Germinal center (tissue), 1 donor: ENCODE measurements at places on chromosomes 6 and 20.

DNA sequence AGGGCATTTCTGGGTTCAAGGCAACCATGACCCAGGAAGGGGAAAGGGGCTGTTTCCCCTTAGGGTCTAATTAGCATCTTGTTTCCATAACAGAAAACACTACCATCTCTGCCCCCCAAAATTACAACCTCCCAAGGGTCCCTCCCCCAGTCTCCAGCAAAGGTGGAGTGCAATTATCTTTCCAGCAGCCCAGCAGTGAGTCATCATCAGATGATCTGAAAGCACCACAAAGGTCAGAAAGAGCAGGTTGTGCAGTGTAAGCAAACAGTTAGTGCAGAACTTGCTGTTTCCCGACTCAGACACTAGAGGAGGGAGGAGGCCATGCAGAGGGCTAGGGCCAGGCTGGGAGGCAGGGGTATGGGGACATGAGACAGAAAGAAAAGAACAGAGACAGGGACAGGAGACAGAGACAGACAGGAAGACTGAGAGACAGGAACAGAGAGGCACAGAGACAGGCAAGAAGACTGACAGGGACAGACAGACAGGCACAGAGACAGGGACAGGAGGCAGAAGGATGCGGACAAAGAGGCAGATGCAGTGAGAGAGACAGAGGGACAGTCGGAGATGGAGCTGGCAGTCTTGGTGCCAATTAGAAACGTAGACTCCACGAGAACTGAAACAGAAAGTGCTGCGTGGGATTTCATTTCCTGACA is 62.5 kb downstream of the PYGB start:
- no peak for DNase-seq

- no peak for DNase-seq
Measured at GRCh38 chr6:87104667-87105066, 9.8 kb upstream of the CGA start.

- DNase-seq = no peak
Measured at GRCh38 chr6:135030532-135031178, 24.0 kb downstream of the HBS1L start.

DNA sequence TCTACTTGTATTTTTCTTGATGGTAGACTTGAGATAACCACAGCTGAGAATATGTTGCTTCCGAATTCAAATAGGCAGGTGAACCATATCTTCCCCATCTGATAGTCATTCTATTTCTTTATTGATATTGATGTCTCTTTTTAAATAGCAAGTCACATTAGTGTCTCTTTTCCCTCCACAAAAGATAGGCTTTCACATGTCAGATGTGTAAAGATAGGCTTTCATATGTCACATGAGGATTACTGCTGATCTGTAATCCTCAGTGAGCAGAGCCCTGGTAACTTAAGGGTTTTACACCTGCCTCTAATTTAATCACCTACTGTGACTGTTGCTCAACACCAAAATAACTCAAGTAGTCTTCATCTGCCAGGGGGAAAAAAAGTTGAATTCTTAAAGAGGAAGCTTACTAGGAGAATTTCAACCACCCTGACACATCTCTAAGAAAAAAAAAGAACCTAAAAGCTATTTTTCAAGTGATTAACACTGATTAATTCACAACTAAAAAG is 45.3 kb upstream of the TRDN start:
- DNase-seq = no peak

DNA sequence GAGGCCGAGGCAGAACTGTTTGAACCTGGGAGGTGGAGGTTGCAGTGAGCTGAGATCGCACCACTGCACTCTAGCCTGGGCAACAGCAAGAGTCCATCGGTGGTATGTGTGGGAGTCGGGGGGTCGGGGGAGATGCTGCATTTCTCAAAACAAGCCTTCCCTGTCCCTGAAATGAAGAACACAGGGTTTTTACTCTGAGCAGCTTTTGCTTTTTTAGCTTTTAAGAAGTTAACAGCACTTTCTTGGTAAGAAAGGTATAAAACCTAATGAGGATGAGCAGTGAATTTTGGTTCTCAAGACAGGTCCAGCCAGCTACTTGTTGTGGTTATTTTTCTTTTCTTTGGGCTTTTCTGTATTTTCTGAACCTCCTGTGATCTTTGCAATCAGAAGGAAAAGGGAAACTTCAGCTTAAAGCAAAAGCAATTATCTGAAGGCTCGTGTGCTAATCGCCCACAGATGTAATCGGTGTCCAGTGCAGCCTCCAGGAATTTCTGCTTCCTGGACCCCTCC is 3.7 kb downstream of the RPL10A start:
- DNase-seq = no peak

DNA sequence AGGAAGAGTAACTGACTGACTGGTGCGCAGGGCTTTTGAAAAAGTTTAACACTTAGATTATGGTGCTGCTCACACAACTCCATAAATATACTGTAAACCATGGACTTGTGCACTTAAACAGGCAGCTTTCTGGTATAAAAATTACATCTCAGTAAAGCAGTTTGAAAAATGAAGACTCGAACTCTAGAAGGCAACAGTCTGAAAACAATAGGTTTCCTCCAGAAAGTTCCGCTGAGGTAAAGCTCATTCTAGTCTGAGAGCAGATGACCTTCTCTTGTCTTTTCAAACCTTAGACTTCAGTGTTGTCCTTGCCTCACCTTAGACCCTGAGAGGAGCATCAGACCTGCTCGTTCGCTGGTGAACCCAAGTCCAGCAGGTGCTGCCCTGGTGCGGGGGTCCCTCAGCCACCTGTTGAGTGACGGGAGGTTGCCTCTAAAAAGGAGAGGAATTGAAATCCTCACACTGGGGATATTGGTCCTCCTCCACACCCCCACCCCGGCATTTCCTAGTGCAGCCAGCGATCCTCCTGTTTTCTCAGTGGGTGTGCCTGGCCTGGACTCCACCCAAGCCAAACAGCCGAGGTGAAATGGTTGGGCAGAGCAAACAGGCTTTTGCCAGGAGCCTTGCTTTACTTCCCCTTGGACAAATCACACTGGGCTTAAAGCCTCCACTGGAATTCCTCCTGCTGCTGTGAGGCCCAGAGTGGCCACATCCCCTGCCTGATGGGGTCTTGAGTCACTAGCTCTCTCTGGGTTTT is 14.7 kb upstream of the PYGB start:
- DNase-seq = no peak

DNA sequence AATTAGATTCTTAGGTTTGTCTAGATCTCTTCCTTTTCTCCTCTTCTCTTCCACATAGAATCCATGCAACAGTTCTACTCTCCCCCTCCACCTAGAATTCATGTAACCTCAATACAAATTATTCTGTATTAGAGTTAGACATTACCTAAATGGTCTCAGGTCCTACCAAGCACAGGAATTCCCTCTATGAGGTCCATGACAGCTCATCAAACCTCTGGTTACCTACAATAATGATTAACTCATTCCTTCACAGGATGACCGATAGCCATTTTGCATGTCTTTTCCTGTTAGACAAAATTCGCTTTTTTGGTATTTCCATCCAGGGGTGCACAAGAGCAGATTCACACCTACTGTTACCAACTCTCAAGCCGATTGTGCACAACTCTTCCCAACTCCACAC is 27.4 kb upstream of the BMP2 start:
- no peak for DNase-seq

DNA sequence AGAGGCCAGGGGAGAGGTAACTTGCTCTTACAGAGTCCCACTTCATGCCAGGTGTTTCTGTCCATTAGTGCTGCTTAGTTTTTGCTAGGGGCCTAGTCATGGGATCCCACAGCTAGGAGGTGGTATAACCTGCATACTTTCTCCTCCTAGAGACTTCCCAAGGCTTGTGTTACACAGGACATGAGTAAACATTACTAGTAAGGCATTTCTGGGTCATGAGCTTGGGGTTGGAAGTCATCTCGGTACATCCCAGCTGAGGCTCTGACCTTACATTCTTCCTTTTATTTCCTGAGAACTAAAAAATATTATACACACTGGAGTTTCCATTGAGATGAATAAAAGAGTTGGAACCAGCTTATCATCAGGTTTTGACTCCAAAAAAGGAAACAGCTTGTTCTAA is 20.9 kb upstream of the PNPLA1 start:
- no peak for DNase-seq

- no peak for DNase-seq
Measured at GRCh38 chr6:44381739-44382138, 5.8 kb upstream of the CDC5L start.

GRCh38 chr20:63501818-63502670 is 3.2 kb upstream of the EEF1A2 start:
- DNase-seq = peak; percentile 65

GRCh38 chr20:33481431-33481941 is 8.4 kb upstream of the CBFA2T2 start:
- no peak for DNase-seq

GRCh38 chr6:122035173-122035572 is 364.3 kb upstream of the HSF2 start:
- no peak for DNase-seq

DNA sequence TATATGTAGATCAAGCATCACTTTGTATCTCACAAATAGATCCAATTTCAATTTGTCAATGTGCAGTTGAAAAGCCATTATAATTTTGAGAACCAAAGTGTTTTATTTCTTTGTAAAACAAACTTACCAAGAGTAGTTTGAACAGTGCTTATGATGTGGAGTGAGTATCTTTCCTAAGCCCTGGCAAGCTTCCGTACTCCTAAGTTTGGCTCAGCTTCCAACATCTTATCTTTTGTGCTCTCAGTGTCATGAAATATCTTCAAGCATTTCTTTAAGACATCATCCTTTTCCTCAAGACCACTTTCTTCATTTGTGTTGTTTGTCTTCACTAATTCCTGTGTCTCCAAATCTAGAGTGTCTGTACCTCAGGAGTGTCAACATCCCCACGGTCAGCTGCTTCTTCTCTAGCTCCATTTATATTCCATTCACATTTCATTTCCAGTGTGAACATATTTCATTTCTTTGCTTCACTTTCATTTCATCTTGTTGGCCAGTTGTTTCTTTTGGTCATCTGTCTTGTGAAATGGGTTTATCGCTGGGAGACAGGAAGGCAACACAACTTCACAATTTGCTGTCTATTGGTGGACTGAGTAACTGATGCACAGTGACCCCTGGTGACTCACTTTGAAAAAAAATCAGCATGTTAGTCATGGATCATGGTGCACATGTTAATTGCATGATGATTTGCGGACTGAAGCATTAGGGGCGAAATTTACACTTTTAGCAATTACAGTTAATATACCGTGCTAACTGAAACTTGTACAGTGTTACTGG is 36.9 kb downstream of the SLC24A3 start:
- no peak for DNase-seq

- DNase-seq = no peak
Measured at GRCh38 chr6:11803591-11803971, 25.0 kb upstream of the ADTRP start.

- no peak for DNase-seq
Measured at GRCh38 chr6:125203395-125203794, 49.8 kb downstream of the TPD52L1 start.
